ENCODE measurements at places on chromosomes 7 and 10. TPM values are rescaled to one million over a fixed set of nuclear protein-coding genes. Genes with fewer than 3 reads are reported as not detected.
A peak's percentile ranks its signal among the peaks of the same experiment; 100 is the strongest.

DNA sequence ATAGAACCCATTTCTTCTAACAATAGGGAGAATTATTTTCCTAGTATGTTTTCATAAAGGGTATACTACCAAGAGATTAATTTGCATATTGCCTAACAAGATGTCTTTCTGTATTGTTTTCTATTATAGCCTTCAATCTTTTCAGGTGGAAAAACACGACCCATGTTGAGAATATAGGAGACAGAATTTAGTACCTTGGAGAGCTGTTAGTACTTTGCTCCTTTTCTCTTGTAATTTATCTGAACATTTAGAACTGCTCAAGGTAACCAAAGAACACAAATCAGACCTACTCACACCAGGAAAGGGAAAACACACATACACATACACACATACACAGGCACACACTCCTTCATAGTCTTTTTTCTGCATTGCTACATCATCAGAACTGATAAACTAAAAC, 7.8 kb upstream of the TRDMT1 start:
- peak overlapping the region; percentile 28 for H3K4me3 ChIP-seq
- H3K4me1 ChIP-seq: peaks cover 32% of the 10 kb centered on the region
- H3K27ac ChIP-seq: peak overlapping the region; percentile 66

GRCh38 chr7:90938371-90938770, 325.9 kb upstream of the FZD1 start:
- H3K27me3 ChIP-seq: no peaks in the 10 kb centered on the region
- no peak overlapping the region for H3K27ac ChIP-seq
- no peak for DNase-seq
- H3K36me3 ChIP-seq: no peaks in the 10 kb centered on the region
- no peak overlapping the region for H3K4me3 ChIP-seq

- no peak for DNase-seq
- no peaks in the 10 kb centered on the region for H3K27me3 ChIP-seq
- no peak overlapping the region for H3K27ac ChIP-seq
- peaks cover 27% of the 10 kb centered on the region for H3K4me1 ChIP-seq
Observed at GRCh38 chr10:97650726-97651125, 10.3 kb downstream of the PI4K2A start.

DNA sequence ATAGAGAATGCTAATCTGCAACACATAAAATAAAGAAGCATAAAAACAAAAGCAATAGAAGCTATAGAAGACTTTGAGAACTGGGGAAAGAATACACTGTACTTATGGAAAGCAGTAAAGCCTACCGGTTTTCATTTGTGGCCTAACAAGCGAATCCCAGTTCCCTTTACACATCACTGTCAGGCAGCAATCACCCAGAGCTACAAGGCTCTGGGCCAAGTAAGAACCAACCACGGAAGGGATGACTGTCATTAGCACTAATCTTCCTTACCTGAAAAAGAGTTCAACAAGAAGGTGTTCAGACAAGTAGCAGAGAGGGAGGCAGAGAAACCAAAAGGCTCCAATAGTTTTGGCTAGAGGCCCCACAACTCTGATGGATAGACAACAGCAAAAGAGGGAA, 15.0 kb downstream of the CCDC6 start:
- DNase-seq: no peak
- peak overlapping the region; percentile 68 for H3K27ac ChIP-seq
- no peaks in the 10 kb centered on the region for H3K27me3 ChIP-seq
- no peaks in the 10 kb centered on the region for H3K36me3 ChIP-seq
- H3K4me1 ChIP-seq: peaks cover 96% of the 10 kb centered on the region

GRCh38 chr7:115232041-115232440, 310.1 kb downstream of the MDFIC start:
- H3K4me1 ChIP-seq: peaks cover 6% of the 10 kb centered on the region
- no peak overlapping the region for H3K4me3 ChIP-seq
- no peaks in the 10 kb centered on the region for H3K27me3 ChIP-seq
- DNase-seq: no peak
- H3K36me3 ChIP-seq: no peaks in the 10 kb centered on the region

GRCh38 chr10:92239151-92239599, 51.7 kb downstream of the CPEB3 start:
- H3K27ac ChIP-seq: no peak overlapping the region
- no peaks in the 10 kb centered on the region for H3K36me3 ChIP-seq
- H3K4me1 ChIP-seq: peaks cover 10% of the 10 kb centered on the region
- H3K4me3 ChIP-seq: peak overlapping the region; percentile 81
- no peaks in the 10 kb centered on the region for H3K27me3 ChIP-seq

ZNF853 gene
- total RNA-seq: 31.4 TPM

AMPH gene
- total RNA-seq: 5.3 TPM

ACSM6 gene
- total RNA-seq: not detected

RAPGEF5 gene
- 66.5 TPM for total RNA-seq

ETV1 gene
- total RNA-seq: 5.9 TPM

Measured in thoracic aorta (tissue), 2 donors.